ENCODE measurements at places on chromosomes 16 and 17.
A peak's percentile ranks its signal among the peaks of the same experiment; 100 is the strongest.

DNA sequence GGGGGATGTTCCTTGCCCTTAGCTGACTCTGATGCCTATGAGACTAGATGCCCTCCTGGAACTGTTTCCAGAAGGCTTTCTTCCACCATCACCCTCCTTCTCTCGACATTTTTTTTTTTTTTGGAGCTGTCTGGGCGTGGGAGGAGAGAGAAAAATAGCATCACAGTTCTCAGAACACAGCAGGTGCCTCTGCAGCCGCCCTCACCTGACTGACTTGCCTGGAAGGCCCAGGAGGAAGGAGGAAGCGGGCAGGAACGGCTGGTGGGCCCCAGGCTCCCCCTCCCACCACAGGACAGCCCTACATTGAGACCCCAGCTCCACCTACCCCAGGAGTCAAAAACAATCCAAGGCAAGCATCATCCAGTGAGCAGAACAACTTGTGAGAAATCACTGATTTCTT, 20.3 kb upstream of the CACNG5 start:
- DNase-seq, result no peak

GRCh38 chr17:37483311-37484039, 6.2 kb upstream of the DUSP14 start:
- DNase-seq, result no peak

- DNase-seq, result no peak
Observed at GRCh38 chr17:42411361-42411760, 11.7 kb downstream of the CAVIN1 start.

- DNase-seq, result no peak
Observed at GRCh38 chr16:15690296-15690695, 40.3 kb downstream of the NDE1 start.

GRCh38 chr16:4285167-4285566, 12.3 kb upstream of the TFAP4 start:
- no peak for DNase-seq

DNA sequence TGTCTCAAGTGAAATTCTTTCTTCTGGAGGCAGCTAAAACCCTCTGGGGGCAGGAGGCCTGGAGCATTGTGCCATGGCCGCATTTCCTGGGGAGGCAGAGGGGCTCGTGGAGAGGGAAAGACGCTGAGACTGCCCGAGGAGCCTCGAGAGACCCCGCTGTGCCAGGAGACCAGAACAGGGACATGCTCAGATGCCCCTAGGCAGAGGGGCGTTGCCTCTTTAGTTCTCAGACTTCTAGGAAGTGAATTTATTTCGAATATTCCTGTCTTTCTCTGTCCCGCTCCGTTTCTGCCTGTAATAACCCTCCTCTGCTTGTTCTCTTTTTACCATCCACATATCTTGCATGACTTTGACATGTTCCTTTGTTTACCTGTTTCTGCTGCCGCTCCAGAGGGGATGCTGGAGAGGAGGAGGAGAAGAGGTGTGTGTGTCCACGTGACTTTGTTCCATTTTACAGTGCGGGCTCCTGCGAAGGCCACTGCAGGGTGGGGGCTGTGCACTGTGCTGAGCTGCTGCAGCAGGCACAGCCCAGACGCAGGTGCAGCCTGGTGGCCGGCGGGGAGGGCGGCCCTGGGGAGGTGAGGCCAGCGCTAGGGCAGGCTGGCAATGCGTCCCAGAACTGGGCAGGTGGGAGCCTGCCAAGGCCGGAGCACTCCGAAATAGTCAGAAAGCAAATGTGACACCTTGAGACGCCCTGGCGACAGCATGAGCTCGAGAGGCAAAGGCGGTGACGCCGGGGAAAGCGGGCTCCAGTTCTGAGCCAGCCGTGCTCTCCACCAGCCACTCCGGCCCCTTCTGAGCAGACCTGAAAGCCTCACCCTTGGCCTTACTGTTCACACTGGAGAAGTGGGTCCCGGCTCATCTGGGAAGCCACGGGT, 29.9 kb downstream of the CIBAR2 start:
- no peak for DNase-seq

- no peak for DNase-seq
Observed at GRCh38 chr17:65902831-65903522, 289.0 kb downstream of the CEP112 start.

DNA sequence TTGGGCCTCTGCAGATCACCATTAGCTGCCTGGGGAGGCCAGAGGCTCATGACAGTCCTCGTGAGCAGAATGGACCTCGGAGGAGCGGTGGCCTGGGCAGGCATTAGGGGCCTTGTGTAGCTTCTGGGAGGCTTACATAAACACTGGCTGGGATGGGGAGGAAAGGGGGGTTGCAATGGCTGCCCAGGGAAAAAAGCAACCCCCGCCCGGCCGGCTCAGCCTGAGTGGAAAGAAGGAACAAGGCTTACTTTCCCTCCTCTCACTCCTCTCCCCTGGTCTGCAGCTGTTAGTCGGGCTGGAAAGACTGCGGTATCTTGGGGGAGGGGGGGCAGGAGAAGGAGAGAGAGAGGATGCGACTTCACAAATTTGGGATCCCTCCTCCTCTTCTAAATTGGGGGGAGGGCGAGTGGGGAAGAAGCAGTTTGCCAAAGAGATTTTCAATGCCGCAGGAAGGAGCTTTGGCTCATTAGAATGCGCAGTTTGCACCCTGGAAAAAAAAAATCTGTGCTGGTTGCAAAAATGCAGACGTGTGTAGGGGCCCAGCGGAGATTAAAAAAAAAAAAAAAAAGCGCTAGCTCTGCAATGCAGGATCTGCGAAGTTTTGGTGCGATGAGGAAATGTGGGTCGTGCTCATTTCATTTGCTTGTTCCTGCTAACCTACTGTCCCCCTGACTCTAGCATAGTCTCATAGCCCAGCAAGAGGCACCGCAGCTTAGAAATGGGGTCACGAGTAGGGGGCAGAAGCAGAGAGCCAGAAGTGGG, 6.6 kb upstream of the NR1D1 start:
- DNase-seq, result no peak

DNA sequence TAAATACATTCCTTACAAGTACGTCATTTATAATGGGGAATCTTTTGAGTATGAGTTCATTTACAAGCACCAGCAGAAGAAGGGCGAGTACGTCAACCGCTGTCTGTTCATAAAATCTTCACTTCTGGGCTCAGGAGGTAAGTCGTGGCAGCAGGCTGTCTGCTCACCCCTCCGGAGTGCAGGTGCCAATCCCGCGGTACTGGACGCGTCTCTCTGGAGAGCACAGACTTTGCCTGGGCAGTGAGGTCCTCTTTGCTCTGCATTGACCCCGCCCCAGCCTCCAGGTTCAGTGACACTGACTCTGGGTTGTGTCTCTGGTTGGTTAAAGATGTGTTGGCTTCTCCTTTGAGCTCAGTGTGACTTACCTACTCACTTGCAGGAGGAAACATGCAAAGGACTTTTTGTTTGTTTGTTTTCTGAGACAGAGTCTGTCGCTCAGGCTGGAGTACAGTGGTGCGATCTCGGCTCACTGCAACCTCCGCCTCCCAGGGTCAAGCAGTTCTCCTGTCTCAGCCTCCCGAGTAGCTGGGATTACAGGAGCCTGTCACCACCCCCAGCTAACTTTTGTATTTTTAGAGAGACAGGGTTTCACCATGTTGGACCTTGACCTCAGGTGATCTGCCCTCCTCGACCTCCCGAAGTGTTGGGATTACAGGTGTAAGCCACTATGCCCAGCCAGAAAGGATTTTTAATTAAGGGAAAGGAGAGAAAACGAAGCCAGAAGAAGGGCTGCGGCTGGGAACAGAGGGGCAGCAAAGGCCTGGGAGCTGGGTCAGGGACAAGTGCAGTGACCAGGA, 31.2 kb downstream of the RNF213 start:
- no peak for DNase-seq

DNA sequence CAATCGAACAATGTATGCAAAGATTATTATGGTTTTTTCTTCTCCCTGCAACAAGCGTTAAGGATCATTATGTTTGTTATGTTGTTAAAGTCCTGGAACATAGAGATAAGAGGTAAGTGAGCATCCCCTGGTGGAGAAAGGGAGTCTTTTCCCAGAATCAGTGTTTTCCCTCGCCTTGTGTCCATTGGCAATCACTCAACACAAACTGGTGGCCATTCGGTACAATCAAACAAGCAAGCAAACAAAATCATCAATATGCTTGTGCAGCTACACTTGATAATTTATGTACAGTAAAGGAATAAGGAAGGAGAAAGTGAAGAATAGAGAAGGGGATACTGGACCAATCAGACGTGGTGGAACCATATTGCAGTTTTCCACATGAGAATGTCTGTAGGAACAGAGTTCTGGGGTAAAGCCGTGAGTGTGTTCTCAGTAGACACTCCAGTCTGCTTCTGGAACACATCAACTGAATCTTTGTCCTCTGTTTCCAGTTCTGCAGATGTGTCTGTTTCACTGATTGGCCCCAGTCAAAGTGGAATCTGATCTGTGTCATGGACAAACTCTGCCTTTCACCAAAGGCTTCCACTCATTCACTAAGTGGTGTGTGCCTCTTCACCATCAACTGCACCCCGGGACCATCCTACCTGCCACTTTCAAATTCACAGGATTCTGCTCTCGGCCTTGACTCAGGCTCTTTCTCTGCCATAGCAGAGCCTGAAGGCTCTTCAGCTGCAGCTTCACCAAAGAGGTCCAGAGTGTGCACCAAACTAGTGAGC, 169.5 kb downstream of the AHSP start:
- no peak for DNase-seq

GRCh38 chr17:44970136-44970741, 2.1 kb upstream of the C1QL1 start:
- peak; percentile 44 for DNase-seq

- DNase-seq, result no peak
Observed at GRCh38 chr17:77906377-77906871, 52.1 kb upstream of the TNRC6C start.

DNA sequence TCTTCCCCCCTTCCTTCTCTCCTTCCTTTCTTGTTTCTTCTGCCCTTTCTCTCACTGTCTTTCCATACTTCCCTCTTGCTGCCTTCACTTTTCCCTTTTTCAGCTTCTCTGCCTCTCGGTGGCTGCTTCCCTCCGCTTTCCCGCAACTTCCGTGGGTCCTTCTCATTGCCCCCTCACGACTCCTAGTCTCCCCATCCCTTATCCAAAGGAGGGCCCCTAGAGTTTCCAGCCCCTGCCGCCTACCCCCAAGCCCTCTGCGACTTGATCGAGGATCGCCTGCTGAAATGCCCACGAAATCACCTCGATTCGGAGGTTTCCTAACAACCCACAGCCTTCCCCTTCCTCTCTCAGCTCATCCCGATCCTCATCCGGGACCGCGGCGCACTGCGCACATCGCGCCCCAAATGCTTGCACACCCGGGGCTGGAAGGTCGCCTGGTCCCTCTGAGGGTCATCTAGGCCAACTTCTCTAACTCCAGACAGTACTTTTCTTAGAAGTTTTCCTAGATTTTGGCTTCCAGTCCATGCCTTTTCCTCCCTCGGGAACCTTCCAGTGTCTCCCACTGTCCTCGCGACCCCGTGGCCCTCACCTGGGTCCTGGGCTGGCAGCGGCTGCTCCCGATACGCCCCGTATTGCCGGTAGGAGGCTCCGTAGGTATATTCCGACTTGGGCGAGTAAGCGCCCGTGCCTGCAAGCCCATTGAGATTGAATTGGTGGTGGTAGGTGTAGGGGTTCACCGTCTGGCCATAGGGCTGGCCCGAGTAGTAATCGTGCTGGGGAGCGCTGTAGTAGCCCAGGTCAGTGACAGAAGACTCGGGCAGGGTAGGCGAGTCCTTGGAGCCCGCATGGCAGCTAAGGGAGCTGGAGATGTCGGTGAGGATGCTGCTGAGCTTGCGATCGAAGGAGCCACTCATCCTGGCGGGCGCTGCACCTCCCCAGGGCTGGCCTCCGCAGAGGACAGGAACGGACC, 654 bp downstream of the DLX3 start:
- DNase-seq, result no peak

DNA sequence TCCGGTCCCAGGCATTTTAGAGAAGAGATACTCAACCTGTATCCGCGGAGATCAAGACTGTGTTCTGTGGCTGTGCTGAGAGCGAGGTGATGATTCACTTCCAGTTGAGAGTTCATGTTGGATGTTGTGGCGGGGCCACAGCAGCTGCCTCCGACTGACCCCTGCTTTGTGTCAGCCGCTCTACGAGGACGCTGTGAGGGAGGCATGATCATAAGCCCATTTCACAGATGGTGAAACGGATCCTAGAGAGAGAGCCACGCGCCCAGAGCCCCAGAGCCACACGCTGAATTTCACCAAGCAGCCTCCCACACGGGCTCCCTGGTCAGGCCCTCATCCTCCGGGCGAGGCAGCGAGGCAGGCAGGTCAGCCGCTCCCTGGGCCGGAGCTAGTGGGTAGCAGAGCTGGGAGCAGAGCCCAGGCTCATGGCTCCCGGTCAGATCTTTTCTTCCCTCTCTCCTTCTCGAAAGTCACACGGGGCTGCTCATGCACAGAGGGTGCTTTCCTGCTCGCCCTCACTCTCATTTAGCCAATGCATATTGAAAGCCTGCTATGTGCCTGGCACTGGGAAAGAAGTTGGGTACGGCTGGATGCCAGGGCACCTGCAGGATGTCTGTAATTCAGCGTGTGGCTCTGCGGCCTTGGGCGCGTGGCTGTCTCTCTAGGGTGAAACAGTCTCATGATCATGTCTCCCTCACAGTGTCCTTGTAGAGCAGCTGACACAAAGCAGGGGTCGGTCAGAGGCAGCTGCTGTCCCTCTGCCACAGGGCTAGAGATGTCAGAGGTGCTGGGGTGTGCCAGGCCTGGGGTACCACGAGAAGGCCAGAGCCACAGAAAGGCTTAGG, 155.6 kb upstream of the CHMP6 start:
- DNase-seq, result no peak

- no peak for DNase-seq
Observed at GRCh38 chr16:90015586-90016338, 3.5 kb downstream of the DBNDD1 start.

GRCh38 chr17:67867591-67867990, 42.3 kb downstream of the BPTF start:
- no peak for DNase-seq

DNA sequence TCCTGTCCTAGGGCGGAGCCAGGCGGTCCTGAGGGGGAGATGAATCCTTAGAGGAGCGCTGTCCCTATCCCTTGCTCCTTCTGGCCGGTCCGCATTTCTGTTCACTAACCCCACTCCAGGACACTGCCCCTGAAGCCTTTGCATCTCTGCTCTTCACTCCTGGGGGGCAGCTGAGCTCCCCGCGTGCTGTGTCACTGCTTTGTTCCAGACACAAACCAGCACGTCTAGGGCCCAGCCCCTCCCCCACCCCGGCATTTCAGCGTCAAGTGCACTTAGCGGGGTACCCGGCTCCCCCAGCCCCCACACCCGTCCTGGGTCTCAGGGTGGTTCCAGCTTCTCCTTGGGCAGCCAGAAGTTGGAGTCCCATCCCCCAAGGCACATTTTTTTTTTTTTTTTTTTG, 8.9 kb downstream of the CORO6 start:
- no peak for DNase-seq

GRCh38 chr17:77095461-77095860, 45.3 kb upstream of the SEC14L1 start:
- DNase-seq, result no peak

DNA sequence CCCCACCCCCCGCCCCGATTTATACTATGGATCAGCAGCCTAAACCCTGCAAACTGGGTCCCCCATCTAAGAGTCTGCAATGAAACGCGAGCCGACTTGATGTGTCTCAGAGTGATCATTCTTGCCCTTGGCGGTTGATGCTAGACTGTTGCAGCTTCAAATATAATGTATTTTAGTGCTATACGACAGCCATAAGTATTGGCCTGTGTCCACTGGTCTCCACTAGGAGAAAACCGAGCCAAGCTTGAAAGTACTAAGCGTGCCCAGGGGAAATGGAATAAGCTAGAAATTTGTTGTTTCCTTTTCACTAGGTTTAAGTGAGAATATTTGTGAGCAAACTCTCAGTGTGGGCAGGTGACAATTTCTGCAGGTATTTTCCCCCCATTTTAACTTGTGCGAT, 711.2 kb downstream of the MAF start:
- DNase-seq, result no peak

GRCh38 chr17:49549311-49549605, 26.4 kb upstream of the NXPH3 start:
- no peak for DNase-seq

Data from BE2C (cell line).